ENCODE measurements at places on chromosomes 1 and 21.
A peak's percentile ranks its signal among the peaks of the same experiment; 100 is the strongest.

DNA sequence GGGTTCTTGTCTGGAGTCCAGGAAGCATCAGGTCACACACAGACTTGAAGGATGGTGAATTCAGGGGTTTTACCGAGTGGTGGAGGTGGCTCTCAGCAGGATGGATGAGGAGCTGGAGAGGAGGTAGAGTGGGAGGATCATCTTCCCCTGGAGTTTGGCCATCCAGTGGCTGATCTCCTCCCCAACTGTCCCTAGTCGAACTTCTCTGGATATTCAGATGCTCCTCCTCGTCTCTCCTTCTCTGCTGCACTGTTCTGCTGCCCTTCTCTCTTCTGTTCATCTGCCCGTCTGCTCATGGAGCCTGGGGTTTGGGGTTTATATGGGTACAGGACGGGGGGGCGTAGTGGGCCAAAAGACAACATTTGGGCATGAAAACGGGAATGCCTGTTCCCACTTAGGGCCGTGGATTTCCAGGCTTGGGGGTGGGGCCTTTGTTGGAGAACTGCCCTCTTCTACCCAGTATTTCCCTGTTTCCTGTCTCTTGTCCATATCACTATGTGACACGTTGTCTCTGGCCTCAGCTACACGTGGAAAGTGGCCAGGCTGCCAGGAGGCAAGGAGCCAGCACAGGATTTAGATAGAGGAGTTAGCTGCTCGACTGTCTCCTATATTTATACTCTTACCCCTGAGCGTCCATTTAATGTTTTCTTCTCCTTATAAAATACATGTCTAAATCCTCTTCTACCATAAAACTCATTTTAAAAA lies 76.7 kb downstream of the SIPA1L2 start:
- no peak for DNase-seq

DNA sequence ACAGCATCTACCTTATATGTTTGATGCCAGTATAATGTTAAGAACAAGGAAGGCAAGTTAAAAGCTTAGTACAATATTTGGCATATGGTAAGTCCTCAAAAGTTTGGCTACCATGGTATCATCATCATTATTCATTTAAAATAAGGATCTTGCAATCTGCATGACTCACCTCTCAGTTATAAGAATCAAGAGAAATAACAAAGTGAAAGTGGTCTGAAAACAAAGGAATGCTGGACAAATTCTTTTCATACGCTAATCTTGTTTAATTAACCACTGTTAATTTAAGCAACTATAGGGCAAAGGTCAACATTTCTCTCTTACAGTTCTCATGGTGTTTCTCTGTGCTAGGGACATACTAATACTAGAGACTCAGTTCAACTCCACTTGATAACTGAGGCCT lies 13.0 kb upstream of the CLDN19 start:
- DNase-seq: no peak

DNA sequence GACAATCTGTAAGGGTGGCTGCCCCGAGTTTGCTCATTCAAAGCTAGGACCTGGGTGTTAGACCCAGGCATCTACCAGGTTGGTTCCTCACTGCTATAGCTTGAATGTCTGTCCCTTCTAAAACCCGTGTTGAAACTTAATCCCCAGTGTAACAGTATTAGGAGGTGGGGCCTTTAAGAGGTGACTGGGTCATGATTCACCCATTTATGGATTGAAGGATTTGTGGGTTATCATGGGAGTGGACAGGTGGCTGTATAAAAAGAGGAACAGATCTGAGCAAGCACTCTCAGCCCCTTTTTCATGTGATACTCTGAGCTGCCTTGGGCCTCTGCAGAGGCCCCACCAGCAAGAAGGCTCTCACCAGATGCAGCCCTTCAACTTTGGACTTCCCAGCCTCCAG lies 29.4 kb downstream of the PSMG1 start:
- no peak for DNase-seq

DNA sequence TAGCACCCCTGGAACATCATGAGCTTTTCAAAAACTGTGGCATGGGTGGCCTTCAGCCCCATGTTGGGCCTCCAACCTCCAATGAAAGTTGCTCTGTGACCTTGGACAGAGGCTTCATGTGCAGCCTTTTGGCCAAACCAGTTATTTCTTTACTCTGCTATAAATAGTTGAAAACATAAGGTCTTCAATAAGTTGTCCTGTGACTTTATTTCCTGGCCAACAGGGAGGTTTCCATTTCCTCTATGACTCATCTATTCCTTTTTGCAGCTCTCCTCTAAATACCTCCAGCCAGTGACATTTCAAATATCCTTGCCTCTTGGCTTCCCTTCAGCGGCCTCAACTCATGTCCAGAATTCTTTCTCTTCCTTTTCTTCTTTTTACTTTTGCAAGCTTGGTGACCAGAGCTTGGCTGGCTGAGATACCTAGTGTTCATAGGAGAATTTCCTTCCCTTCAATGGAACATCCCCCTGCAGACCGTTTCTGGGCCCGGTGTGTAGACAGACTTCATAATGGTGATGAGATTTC lies 22.7 kb upstream of the TRIM67 start:
- peak; percentile 91 for DNase-seq

GRCh38 chr1:213858581-213858980 lies 129.2 kb upstream of the PROX1 start:
- no peak for DNase-seq

DNA sequence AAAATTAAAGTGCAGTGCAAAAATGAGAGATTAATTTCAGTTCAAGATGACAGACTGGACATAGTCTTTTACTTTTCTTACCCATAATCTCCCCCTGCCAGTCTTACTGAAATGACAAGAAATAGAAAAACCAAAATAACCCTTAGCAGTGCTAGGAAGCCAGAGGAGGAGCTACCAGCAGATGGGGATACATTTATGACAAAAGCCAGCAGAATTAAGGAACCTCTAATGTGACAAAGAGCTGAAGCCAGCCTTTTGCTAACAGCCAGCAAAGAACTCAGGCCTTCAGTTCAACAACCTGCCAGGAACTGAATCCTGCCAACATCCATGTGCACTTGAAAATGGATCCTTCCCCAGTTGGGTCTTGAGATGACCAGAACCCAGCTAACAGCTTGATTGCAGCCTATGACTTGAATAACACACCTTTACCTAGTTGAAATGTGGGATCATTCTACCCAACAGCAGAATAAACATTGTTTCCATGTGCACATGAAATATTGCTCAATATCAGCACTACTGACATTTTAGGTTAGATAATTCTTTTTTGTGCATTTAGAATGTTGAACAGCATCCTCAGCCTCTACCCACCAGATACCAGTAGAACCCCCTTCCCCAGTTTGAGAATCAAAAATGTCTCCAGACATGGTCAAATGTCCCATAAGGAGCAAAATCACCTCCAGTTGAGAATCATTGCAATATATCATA lies 7.9 kb upstream of the TRAF5 start:
- DNase-seq: no peak

DNA sequence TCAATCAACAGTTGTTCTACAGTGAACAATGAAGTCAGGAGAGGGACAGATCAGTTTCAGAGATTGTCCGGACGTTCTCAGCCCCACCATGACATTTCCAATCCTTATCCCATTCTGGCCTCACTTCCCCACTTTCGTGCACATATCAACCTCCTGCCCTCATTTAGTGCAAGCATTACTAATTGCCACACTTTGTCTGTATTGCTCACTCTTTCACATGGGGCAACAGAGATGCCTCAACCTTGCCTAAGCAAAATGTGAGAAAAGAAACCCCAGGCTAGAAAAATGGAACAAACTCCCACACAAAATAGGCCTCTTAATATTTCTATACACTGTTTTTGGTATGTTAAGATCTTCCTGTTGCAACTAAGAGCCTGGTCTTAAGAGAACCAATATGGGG lies 8.9 kb upstream of the RGS1 start:
- no peak for DNase-seq

DNA sequence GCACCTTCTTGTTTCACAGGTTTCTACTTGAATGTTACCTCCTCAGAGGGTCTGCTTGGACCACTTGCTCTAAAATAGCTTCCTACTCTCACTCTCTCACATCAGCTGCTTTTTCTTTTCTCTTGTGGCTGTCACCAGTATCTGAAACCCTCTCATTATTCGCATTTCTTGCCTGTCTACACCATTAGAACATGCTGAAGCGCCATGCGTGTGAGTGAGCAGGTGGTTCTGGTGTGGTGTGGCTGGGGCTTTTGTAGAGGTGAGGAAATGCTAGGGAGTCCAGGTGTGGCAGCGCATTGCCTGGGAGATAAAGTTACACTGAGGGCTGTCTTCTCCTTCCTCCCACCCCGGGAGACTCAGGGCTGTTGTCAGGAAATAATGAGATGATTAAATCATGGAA lies 4.1 kb downstream of the ZNF362 start:
- DNase-seq: no peak

GRCh38 chr1:186566140-186566855 lies 105.4 kb upstream of the PDC start:
- no peak for DNase-seq

DNA sequence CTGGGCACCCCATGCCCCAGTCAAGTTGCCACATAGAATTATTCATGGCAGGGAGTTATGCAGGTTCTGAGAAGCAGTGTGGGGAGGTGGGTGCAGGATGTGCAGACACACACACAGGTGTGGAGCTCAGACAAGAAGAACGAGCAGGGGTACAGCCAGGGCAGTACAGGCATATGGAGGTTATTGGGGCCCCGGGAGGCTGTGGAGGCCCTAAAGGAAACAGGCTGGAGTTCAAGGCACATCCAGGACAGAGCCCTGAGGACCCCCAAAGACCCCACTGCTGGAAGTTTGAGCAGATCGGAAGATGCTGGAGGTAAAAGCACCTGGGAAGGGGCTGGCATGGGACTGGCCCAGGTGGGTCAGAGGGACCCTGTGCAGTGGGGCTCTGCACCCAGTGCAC lies 171.3 kb downstream of the PSMG1 start:
- no peak for DNase-seq

DNA sequence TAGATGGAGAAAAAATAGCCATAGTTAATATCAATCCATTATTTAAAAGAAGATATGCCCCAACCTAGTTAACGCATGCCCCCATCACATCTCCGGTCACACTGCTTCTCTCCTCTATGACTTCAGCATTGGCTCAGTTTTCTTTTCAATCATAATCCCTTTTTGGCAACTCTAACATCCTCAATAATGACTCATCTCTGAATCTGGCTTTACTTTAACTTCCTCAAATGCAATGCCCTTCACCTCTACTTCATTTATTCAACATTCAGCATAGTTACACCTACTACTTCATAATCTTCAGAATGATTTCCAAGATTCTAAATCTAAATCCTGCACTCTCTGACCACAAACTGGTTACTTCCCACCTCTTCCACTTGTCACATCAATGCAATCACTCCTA lies 417.3 kb downstream of the USH2A start:
- no peak for DNase-seq

DNA sequence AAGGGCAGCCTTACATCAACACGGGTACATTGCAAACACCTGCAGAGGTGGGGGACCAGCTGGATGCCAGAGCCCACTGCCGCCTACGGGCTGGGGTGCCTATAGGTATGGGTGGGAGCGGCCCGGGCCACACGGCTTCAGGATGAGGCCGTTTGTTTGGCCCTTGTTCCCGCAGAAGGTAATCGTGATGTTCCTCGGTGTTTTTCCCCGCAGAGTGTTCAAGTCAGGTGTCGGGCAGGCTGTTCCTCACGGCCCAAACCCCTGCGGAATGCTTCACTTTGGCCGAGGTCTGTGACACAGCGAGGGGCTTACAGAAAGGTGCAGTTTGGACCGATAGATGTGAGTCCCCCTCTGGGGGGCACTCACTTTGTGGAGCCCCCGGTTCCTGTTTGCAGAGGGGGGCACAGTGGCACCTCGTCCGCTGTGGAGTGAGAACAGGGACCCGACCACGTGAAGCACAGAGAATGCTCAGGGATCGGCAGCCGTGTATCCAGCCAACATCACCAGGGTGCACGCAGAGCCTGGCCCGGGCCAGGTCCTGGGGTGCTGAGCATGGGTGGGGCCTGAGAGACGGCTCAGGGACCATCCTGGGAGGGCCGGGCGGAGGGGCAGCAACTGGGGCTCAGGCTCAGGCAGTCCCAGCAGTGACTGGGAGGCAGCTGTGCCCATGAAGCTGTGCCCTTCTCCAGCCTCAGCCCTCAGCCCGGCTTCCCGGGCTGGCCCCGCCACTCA lies 453 bp upstream of the TTLL10 start:
- DNase-seq: no peak

DNA sequence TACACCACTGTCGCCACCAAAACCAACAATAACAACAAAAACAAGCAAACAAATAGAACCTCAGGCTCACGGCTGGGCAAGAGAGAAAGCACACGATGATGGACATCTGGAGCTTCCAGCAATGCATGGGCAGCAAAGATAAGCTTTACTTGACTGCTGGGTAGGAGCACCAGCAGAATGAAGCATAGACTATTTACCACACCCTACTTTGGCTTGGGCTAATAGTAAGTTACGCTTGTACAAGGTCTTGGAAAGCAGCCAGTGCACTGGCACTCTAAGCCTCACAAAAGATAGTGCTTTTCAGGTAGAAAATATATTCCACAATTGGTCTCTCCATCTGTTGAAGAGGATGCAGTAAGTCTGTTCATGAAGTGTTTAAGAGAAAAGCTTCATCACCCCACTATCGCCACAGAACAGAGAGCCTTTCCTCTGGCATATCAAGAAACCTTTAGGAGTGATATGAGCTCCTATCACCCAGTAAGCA lies 13.6 kb downstream of the ADIPOR1 start:
- no peak for DNase-seq

GRCh38 chr1:22030473-22030872 lies 22.0 kb upstream of the CDC42 start:
- DNase-seq: no peak

- DNase-seq: no peak
Observed at GRCh38 chr1:38102636-38103035, 56.0 kb upstream of the POU3F1 start.

GRCh38 chr1:220487297-220487820 lies 40.6 kb upstream of the MARK1 start:
- DNase-seq: peak; percentile 92

- peak; percentile 50 for DNase-seq
Observed at GRCh38 chr1:201648066-201648906, 109.4 kb downstream of the NAV1 start.

- peak; percentile 53 for DNase-seq
Observed at GRCh38 chr1:219324629-219325367, 151.1 kb downstream of the LYPLAL1 start.
